Activated CD8-positive, alpha-beta memory T cell treated with anti-CD3 and anti-CD28 coated beads, Interleukin-2, amount 10 ng/mL, durations not matched to agents 7 days and 5 days (primary cell): ENCODE measurements at places on chromosomes 1 and 21. TPM values are rescaled to one million over a fixed set of nuclear protein-coding genes. Genes with fewer than 3 reads are reported as not detected.

DNA sequence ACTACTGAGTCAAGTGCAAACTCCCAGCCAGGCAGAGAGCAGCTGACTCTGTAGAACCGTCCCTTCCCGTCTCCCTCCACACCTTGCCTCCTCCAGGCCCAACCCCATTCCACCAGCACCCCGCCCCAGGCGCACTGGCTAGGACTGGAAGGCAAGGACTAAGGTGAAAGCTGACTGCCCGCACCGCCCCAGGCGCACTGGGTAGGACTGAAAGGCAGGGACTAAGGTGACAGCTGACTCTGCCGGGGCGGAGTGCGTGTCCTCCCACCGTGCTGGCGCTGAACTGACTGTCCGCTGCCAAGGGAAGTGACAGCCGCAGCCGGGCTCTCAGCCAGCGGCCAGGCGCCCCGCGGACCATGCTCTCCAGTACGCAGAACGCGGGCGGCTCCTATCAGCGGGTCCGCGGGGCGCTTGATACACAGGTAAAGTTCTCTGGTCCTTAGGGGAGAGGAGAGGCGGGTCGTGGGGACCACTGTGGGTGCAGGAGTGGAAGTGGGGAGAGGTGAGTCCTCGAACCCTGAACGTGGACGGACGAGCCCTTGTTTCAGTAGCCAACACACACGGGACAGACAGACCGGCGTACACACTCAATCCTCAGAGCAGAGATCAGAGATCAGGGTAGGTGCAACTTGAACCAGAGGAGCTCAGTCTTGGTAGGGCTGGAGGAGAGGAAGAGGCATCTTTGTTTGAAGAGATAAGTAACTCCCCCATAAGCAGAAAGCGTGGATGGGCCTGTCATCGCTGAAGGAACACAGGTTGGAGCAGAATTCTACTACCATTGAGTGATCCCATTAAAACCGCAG lies 58.0 kb downstream of the RBM11 start:
- H3K36me3 ChIP-seq, result no peaks in the 10 kb centered on the region
- peaks cover 28% of the 10 kb centered on the region for H3K27me3 ChIP-seq
- no peak overlapping the region for H3K27ac ChIP-seq
- no peaks in the 10 kb centered on the region for H3K4me1 ChIP-seq

DNA sequence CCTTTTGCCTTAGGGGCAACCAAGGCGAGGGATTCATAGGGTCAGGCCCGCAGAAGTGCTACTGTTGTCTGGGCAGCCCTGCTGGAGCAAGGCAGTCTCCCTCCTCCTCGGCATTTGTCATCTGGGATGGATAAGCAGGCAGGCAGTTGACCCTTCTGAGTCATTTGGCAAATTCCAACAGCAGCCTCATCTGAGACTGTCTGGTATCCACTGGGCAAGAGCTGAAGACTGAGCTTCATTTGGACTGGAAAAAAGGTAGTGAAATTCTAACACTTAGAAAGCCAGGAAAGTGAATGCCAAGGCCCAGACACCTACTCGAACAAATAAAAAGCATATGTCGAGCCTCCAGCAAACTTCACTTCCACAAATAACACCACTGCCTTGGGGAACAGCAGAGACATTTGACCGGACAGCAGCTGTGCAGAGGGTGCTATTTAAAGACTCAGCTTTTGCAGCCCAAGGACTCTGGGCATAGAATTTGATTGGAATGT lies 4.0 kb upstream of the ZBTB40 start:
- peaks cover 24% of the 10 kb centered on the region for H3K27me3 ChIP-seq
- H3K4me1 ChIP-seq, result peaks cover 10% of the 10 kb centered on the region
- H3K27ac ChIP-seq, result no peak overlapping the region
- no peak for DNase-seq
- no peak overlapping the region for H3K4me3 ChIP-seq

GRCh38 chr1:114505148-114505561 lies 5.8 kb downstream of the TRIM33 start:
- no peak for DNase-seq
- H3K27ac ChIP-seq, result peak overlapping the region; percentile 9
- peaks cover 36% of the 10 kb centered on the region for H3K36me3 ChIP-seq

DNA sequence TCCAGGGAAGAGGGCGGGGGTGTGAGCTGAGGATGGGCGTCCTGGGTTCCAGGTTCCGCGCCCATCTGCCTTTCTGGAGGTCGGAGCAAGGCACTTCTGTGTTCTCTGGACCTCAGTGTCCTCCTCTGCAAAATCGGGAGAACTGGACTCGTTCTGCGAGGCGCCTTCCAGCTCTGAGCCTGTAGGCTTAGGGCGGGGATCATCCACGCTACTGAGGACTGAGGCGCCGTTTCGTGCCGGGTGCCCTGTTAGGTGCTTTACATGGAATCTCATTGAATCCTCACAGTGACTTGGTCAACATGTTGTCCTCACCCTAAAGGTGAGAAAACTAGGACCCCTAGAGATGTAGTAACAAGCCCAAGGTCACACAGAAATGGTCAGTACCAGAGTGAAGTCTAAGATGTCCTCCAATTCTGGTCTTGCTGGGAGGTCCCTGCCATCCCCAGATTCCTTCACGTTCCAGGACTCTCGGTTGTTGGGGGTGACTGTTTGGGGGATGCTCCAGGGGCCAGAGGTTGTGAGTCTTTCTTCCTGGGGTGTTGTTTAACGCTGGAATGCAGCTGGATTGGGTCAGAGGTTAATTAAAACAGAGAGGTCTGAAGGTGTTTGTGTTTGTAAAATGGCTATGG lies 677 bp downstream of the PRKAA2 start:
- H3K4me3 ChIP-seq, result no peak overlapping the region
- H3K36me3 ChIP-seq, result peaks cover 3% of the 10 kb centered on the region
- DNase-seq, result no peak
- H3K27me3 ChIP-seq, result peaks cover 45% of the 10 kb centered on the region

Gene PRRX1
- not detected for total RNA-seq

GRCh38 chr1:162537216-162537615 lies 24.3 kb upstream of the UAP1 start:
- H3K4me1 ChIP-seq, result peaks cover 12% of the 10 kb centered on the region
- peaks cover 13% of the 10 kb centered on the region for H3K36me3 ChIP-seq
- H3K27ac ChIP-seq, result no peak overlapping the region
- no peak overlapping the region for H3K4me3 ChIP-seq

DNA sequence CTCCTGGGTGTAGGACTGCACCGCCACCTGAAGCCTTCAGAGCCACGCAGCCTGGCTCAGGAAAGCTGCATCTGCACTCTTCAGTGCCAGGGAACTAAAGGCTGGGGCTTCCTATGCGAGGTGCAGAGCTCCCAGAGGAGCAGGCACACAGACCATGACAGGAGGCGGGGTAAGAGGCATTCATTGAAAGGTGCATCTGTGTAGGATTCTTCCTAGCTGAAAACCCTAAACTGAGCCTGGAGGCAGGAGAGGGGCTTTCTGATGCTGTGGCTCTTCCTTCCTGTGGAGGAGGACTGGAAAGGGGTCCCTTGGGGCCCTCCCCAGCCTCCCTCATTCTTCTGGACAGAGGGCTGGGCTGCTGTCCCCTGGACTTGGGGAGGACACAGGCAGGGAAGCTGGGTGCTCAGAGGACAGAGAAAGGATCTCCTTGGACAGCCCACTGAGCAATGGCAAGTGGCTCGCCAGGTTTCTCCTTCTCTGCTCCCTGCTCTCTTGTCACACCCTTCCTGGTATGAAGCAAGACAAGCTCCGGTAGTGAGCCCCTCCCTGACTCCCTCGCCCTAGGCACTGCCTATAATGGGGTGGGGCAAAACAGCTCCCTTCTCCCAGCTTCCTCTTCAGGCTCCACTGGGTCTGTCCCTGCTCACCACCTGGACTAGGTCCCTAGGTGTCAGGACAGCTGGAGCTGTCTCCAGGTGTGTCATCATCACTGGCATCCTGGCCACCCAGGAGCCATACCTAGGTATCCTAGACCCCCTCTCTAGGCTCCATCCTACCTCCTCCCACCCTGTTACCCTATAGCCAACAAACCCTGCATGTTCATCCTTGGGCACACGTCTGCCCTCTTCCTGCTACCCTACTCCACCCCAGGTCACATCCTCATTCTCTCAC lies 20.0 kb downstream of the S100A6 start:
- H3K36me3 ChIP-seq, result no peaks in the 10 kb centered on the region
- H3K4me3 ChIP-seq, result no peak overlapping the region

DNA sequence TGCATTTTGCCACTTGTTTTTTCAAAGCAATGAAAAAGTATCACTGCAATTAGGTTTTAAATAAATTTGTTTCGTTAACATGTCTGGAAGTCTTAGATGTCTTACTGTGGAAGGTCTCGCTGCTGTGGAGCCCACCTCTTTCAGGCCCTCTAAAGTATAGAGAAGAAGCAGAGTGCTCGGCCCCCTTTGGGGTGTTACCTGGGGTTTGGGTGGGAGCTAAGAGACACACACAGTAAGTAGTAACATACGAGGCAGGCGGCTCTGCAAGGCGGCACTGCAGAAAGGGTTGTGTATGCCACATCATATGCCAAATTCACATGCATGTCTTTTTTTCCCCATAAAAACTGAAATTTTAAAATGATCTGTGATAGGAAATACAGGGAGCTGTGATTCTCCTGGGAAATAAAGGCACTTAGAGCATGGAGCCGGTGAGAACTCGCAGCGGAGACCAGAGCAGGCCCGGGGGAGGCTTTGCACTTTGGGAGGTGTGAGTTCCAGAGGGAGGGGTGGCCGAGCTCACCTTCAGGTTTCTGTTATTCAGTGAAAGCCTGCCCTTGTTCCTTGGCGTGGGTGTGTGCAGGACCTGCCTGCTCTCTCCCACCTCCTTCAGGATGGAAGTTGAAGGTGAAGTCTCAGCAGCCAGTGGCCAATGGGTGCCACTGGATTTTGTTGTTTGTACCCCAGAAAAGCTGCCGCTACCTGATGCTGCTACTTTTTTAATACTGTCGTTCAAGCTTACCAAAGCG lies 35.7 kb upstream of the PWP2 start:
- H3K36me3 ChIP-seq, result peaks cover 37% of the 10 kb centered on the region
- no peak for DNase-seq
- H3K4me3 ChIP-seq, result no peak overlapping the region

Gene TSPEAR
- not detected for total RNA-seq

- no peaks in the 10 kb centered on the region for H3K27me3 ChIP-seq
- no peak for DNase-seq
- peak overlapping the region; percentile 57 for H3K27ac ChIP-seq
- H3K36me3 ChIP-seq, result peaks cover 6% of the 10 kb centered on the region
- H3K4me1 ChIP-seq, result peaks cover 33% of the 10 kb centered on the region
- peak overlapping the region; percentile 96 for H3K4me3 ChIP-seq
Observed at GRCh38 chr1:28371010-28371377, 1.5 kb downstream of the PHACTR4 start.

Gene EFCAB14
- 79.4 TPM for total RNA-seq

GRCh38 chr1:78385744-78386462 lies 104.9 kb upstream of the PTGFR start:
- no peak for DNase-seq
- H3K4me3 ChIP-seq, result no peak overlapping the region
- no peaks in the 10 kb centered on the region for H3K4me1 ChIP-seq

Gene GCSAML
- not detected for total RNA-seq

DNA sequence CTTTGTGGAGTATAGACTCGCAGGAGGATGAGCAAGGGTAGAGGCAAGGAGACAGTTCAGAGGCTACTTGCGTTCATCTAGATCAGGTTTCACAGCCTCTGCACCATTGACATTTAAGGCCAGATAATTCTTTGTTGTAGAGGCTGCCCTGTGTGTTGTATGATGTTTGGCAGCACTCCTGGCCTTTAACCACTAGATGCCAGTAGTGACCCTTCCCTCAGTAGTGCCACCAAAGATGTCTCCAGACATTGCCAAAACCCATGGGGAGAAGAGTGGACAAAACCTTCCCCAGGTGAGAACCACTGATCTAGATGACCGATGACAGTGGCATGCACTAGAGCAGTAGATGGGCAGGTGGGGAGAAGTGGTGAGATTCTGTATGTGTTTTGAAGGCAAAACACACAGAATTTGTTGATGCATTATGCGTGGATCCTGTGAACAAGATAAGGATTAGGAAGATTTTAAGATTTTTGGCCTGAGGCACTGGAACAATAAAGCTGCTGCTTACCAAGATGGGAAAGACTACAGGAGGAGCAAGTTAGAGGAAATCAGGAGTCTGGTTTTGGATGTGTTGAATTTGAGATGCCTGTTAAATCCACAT lies 9.9 kb upstream of the COG2 start:
- no peak overlapping the region for H3K4me3 ChIP-seq
- no peak for DNase-seq
- H3K4me1 ChIP-seq, result peaks cover 8% of the 10 kb centered on the region
- H3K27me3 ChIP-seq, result peaks cover 19% of the 10 kb centered on the region

Gene KCNJ9
- total RNA-seq, result not detected
